ENCODE measurements at places on chromosomes 6 and 20. TPM values are rescaled to one million over a fixed set of nuclear protein-coding genes. Genes with fewer than 3 reads are reported as not detected.
A peak's percentile ranks its signal among the peaks of the same experiment; 100 is the strongest.

GRCh38 chr6:161465403-161465802, 191.5 kb upstream of the AGPAT4 start:
- DNase-seq: no peak

DNA sequence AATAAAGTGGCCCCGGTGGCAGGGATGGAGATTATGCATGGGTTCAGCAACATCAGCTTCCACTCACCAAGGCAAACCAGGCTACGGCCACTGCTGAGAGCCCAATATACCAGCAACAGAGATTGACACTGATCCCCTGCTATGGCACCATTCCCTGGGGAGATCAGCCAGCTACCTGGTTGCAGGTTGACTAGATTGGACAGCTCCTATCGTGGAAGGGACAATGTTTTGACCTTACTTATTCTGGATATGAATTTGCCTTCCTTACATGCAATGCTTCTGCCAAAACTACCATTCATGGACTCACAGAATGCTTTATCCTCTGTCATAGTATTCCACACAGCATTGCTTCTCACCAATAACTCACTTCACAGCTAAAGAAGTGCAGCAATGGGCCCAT, 174.8 kb upstream of the TNFAIP3 start:
- DNase-seq: no peak

GRCh38 chr6:2542858-2543218, 207.9 kb downstream of the MYLK4 start:
- DNase-seq: no peak

GRCh38 chr6:157860505-157860991, 37.5 kb downstream of the SNX9 start:
- DNase-seq: no peak

DNA sequence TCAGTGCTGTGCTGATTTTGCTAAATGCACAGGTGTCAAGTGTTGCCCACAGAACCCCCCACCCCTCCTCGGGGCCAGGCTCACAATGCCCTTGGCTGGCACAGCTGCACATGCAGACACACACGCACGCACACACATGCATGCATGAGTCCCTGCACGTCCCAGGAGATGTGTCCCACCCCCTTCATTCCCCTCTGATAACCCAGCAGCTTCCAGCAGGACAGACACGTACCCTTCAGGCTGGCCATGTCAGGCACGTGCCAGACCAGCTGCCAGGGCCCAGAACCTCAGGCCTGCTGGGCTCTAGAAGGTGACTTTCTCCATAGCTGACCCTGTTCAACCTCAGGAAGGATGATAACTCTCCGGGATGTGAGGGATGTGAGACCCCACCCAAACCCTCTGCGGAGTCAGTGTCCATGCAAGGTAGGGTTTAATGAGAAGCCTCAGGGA, 44.4 kb downstream of the MRPL14 start:
- no peak for DNase-seq

GRCh38 chr6:38169977-38170526, 350.5 kb downstream of the ZFAND3 start:
- peak; percentile 64 for DNase-seq

Gene CSTF1
- 19.0 TPM for total RNA-seq

GRCh38 chr6:152086223-152086873, 278.9 kb downstream of the ESR1 start:
- no peak for DNase-seq

Gene MYBL2
- total RNA-seq: 0.60 TPM

GRCh38 chr6:105593056-105593690, 190.3 kb upstream of the PREP start:
- no peak for DNase-seq

- no peak for DNase-seq
Observed at GRCh38 chr6:153167061-153167891, 36.2 kb upstream of the RGS17 start.

- no peak for DNase-seq
Observed at GRCh38 chr6:157223511-157223910, 99.8 kb downstream of the TMEM242 start.

DNA sequence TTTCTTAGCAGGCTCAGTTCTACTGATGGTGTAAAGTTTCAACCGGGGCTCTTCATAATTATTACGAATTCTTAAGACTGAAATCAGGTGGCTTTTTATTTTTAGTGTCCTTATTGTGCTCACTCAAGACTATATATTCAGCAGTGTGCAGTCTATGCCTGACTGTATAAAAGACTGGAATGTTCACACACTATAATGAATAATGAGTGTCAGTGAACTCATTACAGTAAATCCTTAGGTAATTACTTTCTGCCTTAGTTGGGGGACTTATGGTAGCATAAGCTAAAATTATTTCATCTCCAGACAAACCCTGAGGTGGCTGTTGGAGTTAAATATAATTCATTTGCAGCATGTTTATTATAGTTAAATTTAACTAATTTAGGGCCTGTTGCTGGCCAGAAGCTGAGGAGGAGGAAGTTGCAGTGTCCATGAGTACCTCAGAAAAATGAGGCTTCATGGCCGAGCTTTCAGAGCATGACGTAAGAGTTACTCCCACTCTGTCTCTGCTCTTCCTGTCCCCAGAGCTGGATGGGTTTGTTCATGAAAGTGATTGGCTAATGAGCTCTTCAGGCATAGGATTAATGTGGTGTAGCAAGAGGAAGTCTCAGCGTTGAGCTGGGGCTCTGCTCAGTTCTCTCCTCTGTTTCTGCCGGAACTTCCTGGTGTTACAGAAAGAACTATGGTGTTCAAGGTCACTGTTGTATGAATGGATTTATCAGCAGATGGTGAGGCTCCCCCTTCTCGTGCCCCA, 335.7 kb downstream of the NRN1 start:
- no peak for DNase-seq

DNA sequence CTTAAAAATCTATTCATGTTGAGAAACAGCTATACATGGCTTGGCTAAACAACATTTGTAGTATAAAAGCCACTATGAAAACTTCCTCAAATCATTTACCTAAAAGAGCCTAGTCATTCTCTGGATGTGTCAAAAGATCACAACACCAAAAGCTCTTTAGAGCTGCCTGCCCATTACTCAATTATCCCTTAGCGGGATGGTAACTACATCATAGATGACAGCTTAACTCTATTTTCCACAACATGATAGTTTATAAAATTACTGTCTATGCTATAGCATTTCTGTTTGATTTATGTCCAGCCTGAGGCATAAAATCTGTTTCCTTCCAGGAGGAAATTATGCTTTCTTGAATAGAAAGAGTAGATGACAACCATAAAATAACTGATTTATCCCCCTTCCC, 777.6 kb upstream of the HS3ST5 start:
- no peak for DNase-seq

Gene RSPO3
- 77.1 TPM for total RNA-seq

Gene RAB44
- 0.33 TPM for total RNA-seq

GRCh38 chr6:109662192-109662591, 28.8 kb downstream of the AK9 start:
- DNase-seq: no peak

DNA sequence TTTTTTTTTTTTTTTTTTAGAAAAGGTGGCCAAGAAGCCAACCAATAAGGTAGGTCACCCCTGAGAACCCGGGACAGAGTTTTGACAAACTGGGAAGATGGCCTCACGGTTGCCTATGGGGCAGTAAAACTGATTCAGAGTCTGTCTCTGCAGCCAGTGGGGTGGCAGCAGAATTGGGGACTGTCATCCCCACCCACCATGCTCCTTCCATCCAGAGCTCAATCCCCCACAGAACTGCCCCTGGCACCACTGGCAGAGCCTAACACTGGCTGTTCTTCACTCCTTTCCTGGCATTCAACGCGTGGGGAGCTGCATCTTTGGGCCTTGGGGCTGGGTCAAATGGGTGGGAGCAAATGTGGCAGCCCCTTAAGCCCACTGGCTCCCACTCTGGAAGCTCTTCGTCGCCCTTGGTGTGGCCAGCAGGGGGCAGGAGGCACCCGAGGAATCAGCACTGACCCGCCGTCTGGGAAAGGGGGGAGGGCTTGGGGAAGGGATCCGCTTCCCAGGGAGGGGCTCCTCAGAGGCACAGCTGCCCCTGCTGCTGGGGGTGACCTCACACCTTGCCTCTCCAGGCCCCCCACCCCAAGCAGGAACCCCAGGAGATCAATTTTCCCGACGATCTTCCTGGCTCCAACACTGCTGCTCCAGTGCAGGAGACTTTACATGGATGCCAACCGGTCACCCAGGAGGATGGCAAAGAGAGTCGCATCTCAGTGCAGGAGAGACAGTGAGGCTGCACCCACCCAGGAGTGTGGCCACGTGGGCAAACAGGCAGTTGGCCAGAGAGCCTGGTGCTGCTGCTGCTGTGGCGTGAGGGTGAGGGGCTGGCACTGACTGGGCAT, 10.4 kb downstream of the CD40 start:
- peak; percentile 79 for DNase-seq

Gene GNRH2
- not detected for total RNA-seq

Gene C2
- 59.6 TPM for total RNA-seq

- DNase-seq: peak; percentile 12
Observed at GRCh38 chr6:149933461-149933860, 8.4 kb upstream of the ULBP2 start.

DNA sequence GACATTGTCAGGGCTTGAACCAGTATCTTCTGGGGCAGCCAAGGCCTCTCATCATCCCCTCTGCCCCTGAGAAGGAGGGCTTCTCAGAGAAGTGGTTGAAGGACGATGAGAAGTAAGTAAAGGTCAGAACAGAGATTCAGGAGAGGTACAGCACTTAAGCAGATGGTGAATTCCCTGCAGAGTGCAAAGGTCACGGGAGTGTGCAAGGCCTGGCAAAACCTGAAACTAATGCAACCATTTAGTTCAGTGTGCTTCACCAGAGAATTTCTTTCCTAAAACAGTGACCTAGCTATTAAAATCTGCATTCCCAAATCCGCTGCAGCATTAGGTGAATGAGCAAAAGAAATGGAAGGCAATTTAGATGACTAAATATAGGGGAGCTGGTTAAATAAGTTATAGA, 58.4 kb downstream of the TRERF1 start:
- DNase-seq: no peak

Gene EBF4
- total RNA-seq: 17.4 TPM

DNA sequence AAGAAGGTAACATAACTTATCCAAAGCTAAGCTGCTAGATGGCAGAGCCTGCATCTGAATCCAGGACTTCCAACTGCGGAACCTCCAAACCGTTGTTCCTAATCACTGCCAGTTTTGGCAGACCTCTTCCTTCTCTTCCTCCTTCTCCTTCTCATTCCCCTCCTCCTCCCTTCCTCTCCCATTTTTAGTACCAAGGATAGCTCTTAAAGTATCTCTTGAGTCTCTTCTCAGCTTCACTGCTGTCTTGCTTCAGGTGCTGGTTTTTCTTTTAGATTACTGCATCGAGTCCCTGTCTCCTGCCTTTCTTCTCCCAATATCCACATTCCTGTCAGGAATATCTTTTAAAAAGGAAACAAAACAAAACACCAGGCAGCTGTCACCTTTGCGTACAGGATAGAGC, 77.1 kb downstream of the CDYL start:
- no peak for DNase-seq

DNA sequence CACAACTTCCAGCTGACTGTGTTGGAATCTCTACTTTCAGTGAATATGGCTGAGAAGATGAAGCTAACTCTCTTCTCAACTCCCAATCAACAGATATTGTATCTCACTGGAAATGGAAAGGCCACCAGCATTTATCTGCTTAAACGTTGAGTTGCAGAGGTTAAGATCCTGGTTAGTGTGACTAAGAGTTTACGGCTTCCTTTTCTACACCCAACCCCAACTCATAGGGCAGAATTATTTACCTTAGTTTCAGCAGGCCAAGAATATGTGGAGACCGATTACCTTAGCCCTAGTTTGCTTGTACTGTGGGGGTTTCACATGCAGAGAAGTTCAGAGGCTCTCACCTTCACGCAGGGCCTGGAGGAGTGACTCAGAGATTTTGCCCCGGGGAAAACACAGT, 1026.6 kb downstream of the EYS start:
- DNase-seq: no peak

DNA sequence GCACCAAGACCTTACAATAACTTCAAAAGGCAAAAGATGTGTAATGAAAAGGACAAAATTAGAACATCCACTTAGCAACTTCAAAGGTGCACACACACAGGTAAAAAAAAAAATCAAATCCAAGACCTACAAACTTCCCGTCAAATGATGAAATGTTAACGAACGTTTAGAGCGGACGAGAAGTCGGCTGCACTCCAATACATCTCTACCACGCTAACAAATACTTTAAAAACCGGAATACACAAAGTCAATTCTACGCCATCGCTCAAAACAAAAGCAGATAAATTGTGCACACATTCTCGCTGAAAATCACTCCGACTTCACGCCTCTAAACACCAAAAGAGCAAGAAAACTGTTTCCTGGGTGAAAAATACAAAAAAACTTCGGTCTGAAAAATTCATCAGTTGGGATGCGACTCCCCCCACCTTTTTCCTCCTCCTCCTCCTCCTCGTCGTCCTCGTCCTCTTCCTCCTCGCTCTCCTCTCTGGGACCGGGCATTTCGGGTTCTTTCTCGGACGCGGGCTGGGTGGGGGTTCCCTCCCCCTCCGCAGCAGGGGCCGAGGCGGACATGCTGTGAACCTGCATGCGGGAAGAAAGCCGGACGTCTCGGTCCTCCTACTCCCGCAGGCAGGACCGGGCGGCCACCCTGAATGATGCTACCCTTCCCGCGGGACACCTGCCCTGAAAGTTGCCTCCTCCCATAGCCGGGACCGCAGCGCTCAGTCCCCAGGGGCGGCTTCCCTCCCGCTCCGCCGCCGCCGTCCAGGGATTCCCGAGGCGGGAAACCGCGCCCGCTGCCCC, 712 bp downstream of the DEK start:
- DNase-seq: peak; percentile 82

GRCh38 chr6:108711071-108711470, 137.2 kb upstream of the ARMC2 start:
- no peak for DNase-seq

Gene COQ3
- 7.2 TPM for total RNA-seq

- DNase-seq: no peak
Observed at GRCh38 chr20:62195075-62195405, 12.2 kb downstream of the MTG2 start.

GRCh38 chr6:81751388-81752083, 945 bp downstream of the TENT5A start:
- peak; percentile 92 for DNase-seq

DNA sequence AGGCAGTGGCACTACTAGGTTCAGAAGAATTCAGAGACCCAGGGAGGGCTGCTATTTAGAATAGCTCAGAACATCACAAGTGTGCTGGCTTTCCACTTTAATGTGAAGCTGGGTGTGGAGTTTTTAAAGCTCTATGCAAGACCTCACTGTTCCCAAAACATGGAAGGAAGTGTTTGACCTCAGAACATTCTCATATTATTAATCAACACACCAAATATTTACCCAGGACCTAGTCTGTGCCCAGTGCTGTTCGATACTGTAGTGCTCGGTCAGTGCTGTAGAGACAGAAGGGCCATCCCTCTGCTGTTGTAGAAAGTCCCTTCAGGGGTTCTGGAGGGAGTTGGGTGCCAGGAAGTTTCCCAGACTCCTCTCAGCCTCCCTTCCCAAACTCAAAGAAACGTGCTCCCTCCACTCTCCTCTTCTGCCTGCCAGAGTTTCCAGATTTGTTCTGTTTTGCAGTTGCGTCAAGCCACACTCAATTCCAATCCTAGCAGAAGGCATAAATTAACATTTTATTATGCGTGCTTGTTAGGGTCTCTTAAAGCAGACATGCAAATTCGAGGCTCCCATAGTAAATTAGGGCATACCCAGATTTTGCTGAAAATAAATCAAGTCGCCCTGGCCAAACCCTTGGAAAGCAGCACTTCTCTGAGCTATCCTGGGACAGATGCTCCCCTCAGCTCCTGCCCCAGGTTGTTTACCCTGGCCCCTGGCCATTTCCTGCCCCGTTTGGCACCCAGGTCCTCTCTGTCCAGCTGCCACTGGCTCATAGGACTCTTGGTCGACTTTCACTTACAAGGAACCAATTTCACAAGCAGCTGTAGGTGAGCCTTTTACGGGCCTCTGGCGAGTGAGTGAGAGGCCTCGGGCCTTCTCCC, 248.6 kb downstream of the HIVEP2 start:
- peak; percentile 68 for DNase-seq

Data from posterior vena cava (tissue), 2 donors.